ENCODE measurements at places on chromosomes 5 and 9.

GRCh38 chr5:111976705-111977435 lies 219.9 kb upstream of the NREP start:
- H3K27ac ChIP-seq = no peak overlapping the region
- no peak for DNase-seq
- no peak overlapping the region for H3K4me3 ChIP-seq
- H3K4me1 ChIP-seq = no peaks in the 10 kb centered on the region
- H3K27me3 ChIP-seq = no peaks in the 10 kb centered on the region
- no peaks in the 10 kb centered on the region for H3K36me3 ChIP-seq

GRCh38 chr5:3622961-3623360 lies 27.3 kb downstream of the IRX1 start:
- no peak overlapping the region for H3K27ac ChIP-seq
- no peaks in the 10 kb centered on the region for H3K36me3 ChIP-seq
- no peak overlapping the region for H3K4me3 ChIP-seq
- H3K4me1 ChIP-seq = no peaks in the 10 kb centered on the region
- H3K27me3 ChIP-seq = no peaks in the 10 kb centered on the region

DNA sequence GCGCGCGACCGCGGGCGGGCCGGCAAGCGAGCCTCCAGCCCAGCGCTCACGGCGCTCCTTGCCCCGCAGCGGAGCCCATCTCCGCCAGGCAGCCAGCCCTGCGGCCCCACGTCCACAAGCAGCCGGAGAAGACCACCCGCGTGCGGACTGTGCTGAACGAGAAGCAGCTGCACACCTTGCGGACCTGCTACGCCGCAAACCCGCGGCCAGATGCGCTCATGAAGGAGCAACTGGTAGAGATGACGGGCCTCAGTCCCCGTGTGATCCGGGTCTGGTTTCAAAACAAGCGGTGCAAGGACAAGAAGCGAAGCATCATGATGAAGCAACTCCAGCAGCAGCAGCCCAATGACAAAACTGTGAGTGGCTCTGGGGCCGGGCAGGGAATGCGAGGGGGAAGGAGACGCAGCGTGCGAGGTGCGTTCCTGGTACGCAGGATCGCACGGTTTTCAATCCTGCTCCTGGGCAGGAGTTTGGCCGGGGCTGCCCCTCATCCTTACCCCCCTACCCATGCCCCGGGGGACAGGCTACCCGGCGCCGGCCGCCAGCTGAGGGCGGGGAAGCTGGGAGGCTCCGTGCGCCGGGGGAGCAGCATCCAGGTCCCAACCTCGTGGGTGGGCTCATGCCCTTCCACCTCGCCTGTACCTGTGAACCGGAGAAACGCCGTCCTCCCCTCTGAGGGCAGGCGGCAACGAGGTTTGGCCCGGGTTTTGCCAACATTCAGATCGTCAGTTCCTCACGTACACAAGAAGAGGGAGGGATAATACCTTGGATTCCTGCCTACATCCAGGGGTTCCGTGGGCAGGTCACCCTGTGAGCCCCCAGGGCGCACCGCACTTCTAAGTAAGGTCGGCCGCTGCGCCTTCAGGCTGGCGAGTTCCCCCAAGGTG lies 6.6 kb downstream of the ISL1 start:
- no peaks in the 10 kb centered on the region for H3K4me1 ChIP-seq
- no peak overlapping the region for H3K27ac ChIP-seq
- H3K4me3 ChIP-seq = no peak overlapping the region
- no peak for DNase-seq
- H3K27me3 ChIP-seq = peaks cover 23% of the 10 kb centered on the region

- peaks cover 15% of the 10 kb centered on the region for H3K4me1 ChIP-seq
- no peak overlapping the region for H3K4me3 ChIP-seq
- H3K36me3 ChIP-seq = no peaks in the 10 kb centered on the region
- DNase-seq = no peak
- no peak overlapping the region for H3K27ac ChIP-seq
- H3K27me3 ChIP-seq = peaks cover 4% of the 10 kb centered on the region
Measured at GRCh38 chr9:35669331-35670145, 4.2 kb upstream of the CA9 start.

DNA sequence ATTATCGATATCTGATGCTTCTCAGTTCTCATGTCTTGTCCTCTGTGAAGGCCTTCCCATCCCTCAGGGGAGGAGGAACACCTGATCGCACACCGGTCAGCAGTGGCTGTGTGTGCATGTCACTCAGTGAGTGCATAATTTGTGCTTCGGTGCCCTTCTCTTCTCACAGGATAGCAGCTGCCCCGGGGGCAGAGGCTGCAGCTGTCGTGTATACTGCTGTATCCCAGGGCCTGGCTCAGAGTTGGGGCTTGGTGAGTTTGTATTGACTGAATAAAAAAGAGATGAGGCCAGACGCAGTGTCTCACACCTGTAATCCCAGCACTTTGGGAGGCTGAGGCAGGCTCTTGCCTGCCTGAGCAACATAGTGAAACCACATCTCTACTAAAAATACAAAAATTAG lies 49.7 kb upstream of the NCS1 start:
- H3K27ac ChIP-seq = no peak overlapping the region
- no peak overlapping the region for H3K4me3 ChIP-seq
- H3K4me1 ChIP-seq = peaks cover 8% of the 10 kb centered on the region
- H3K27me3 ChIP-seq = no peaks in the 10 kb centered on the region

DNA sequence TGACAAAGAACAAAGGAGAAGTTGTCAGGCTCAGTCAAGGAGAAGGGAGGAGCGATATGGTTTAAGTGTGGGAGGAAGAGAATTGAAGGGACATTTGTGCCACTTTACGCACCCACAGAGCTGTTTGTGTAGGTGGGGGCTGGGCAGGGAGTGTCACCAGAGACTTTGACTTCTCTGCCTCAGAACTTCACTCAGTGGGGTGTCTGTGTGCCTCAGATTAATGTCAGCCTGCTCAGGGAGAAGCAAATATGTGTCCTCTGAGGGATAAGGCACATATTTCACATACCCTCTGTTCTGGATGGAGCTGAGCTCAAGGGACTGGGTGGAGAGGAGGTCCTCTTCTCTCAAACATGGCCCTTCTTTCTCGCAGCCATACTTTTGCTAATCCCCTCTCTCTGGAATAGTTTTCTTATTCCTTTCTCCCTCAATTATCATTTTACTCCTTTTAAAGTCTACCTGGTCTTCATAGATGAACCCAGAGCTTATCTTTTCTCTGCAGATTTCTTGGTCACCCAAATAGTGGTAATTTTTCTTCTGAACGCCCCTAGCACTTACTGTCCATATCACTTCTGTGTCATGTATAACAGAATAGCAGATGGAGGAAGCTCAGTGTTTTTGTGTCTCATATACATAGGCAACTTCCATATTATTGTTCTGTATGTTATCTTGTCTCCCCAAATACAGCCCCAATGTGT lies 77.0 kb downstream of the IQGAP2 start:
- H3K27me3 ChIP-seq = no peaks in the 10 kb centered on the region
- no peak for DNase-seq
- no peak overlapping the region for H3K27ac ChIP-seq
- no peak overlapping the region for H3K4me3 ChIP-seq
- H3K4me1 ChIP-seq = peaks cover 14% of the 10 kb centered on the region
- H3K36me3 ChIP-seq = peaks cover 12% of the 10 kb centered on the region

- no peaks in the 10 kb centered on the region for H3K4me1 ChIP-seq
- H3K27ac ChIP-seq = no peak overlapping the region
- DNase-seq = no peak
- no peaks in the 10 kb centered on the region for H3K36me3 ChIP-seq
- H3K27me3 ChIP-seq = no peaks in the 10 kb centered on the region
- H3K4me3 ChIP-seq = no peak overlapping the region
Measured at GRCh38 chr9:24931894-24932293, 386.2 kb upstream of the IZUMO3 start.

DNA sequence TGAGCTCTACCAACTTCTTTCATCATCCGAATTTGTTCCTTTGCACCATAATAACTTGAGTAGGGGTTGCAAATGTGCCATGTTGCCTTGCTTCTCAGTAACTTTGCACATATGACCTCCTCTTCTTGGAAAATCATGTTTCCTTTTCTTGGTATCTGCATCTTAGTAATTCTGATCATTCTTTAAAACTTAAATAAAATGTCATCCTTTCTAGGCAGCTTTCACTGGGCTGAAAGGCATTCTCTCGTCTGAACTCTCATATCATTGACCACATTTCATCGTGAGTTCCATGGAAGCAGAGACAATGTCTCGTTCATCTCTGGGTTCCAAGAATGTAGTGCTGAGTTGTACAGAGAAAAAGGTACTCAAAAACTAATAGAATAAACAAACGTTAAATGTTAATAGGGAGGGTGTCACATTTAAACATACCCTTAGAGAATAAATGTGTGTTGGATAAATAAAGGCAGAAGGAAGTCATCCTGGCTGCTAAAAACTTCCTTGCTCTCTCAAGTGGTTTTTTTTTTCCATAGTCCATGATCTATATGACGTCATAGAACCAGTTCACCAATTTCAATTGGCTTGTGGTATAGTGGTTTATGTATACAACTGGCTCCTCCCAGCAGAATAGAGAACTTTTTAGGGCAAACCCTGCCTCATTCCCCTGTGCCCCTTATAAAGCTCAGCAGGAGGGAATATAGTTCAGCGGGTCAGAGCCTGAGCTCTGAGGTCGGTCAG lies 218.1 kb upstream of the TRIM32 start:
- no peak for DNase-seq
- no peak overlapping the region for H3K4me3 ChIP-seq
- H3K36me3 ChIP-seq = no peaks in the 10 kb centered on the region
- no peaks in the 10 kb centered on the region for H3K4me1 ChIP-seq

- no peaks in the 10 kb centered on the region for H3K36me3 ChIP-seq
- H3K4me3 ChIP-seq = no peak overlapping the region
- no peaks in the 10 kb centered on the region for H3K4me1 ChIP-seq
- no peak overlapping the region for H3K27ac ChIP-seq
- DNase-seq = no peak
Measured at GRCh38 chr5:123827811-123828210, 315.8 kb downstream of the CSNK1G3 start.

GRCh38 chr5:62212648-62213047 lies 93.4 kb upstream of the KIF2A start:
- no peak overlapping the region for H3K4me3 ChIP-seq
- H3K27me3 ChIP-seq = peaks cover 16% of the 10 kb centered on the region
- no peak for DNase-seq
- no peak overlapping the region for H3K27ac ChIP-seq
- H3K4me1 ChIP-seq = no peaks in the 10 kb centered on the region

DNA sequence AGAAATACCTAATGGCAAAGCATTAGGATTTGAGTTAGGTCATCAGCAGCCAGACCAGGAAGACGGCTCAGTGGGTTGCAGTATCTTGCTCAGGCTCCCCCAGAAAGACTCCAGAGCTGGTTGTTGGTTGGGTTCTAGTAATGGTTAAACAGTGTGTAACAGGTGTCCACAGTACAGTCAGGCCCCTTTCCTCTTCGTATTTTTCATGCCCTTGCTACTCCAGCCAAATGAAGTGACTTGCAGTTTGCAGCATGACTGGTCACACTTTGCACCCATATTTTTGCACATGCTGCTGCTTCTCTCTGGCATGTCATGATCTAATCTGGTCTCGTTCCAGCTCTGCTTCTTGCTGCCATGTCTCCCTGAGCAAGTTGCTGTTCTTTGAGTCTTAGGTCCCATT lies 60.6 kb upstream of the TRPC7 start:
- H3K4me3 ChIP-seq = no peak overlapping the region
- H3K27ac ChIP-seq = no peak overlapping the region
- H3K27me3 ChIP-seq = no peaks in the 10 kb centered on the region
- H3K4me1 ChIP-seq = no peaks in the 10 kb centered on the region

DNA sequence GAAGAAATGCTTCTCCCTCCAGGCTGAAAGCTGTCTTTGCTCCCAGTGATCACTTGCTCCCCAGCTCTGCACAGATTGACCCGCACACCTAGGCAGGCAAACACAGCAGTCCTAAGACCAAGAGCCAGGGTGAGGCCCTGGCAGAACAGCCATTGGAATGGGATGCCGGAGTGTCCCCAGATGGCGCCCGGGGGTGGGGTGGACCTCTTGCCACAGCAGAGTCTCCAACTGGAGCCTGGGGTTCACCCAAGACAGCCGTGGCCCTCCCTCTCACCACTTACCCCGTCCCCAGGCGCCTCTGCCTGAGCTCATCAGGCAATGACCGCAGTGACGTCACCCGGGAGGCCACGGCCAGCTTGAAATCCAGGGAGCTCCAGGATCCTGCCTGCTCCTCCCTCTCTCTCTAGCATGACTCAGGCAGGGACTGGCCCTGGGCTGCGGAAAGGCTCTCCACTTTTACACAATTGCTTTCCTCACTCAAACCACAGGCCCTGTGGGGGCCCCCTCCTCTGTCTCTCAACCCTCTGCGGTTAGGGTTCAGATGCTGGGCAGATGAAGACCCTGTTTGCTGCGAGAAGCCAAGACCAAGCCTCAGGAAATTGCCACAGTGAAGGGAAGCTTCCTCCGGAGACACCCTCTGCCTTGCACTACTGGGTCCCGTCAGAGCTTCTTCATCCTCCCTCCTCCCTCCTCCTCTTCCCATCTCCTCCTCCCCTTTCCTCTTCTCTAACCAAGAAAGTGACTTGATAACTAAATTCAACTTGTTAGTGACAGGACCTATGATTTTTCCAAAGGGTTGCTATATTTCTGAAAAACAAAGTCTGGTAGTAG lies 24.3 kb upstream of the PTGES start:
- DNase-seq = no peak
- no peak overlapping the region for H3K27ac ChIP-seq
- H3K27me3 ChIP-seq = no peaks in the 10 kb centered on the region
- H3K4me3 ChIP-seq = no peak overlapping the region

DNA sequence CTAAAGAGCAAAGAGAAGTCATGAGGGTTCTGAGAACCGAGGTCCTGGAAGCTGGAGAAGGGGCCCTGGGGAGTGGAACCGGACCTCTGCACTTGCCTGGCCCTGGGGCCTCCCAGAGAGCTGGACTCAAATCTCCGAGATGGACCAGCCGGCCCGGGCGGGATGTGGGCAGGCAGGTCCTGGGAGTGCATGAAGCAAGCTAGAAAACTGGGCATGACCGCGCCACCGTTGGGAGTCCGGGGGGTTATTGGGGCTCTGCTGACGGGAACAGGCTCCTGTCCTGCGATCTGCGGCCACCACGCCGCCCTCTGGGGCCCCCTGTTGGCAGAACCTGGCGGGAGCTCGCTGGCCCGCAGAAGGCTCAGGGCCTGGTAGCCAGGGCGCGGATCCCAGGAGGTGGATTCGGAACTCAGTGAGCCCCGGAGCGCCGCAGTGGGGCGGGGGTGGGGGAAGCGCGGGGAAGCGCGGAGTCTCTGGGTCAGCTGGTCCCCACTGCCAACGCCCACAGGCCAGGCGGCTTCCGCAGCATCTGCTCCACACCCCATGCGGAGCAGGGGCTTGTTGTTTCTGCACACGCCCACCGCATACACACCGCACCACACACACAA lies 150.6 kb downstream of the ERCC6L2 start:
- H3K27ac ChIP-seq = no peak overlapping the region
- H3K36me3 ChIP-seq = no peaks in the 10 kb centered on the region
- no peak overlapping the region for H3K4me3 ChIP-seq
- peaks cover 26% of the 10 kb centered on the region for H3K27me3 ChIP-seq

GRCh38 chr9:69637817-69638200 lies 34.4 kb downstream of the APBA1 start:
- no peak overlapping the region for H3K4me3 ChIP-seq
- no peaks in the 10 kb centered on the region for H3K27me3 ChIP-seq
- no peaks in the 10 kb centered on the region for H3K4me1 ChIP-seq
- DNase-seq = no peak
- H3K36me3 ChIP-seq = no peaks in the 10 kb centered on the region
- no peak overlapping the region for H3K27ac ChIP-seq

GRCh38 chr9:96514108-96514799 lies 64.3 kb downstream of the HABP4 start:
- H3K4me3 ChIP-seq = no peak overlapping the region
- DNase-seq = no peak
- peaks cover 13% of the 10 kb centered on the region for H3K36me3 ChIP-seq
- H3K27ac ChIP-seq = no peak overlapping the region
- no peaks in the 10 kb centered on the region for H3K4me1 ChIP-seq
- H3K27me3 ChIP-seq = no peaks in the 10 kb centered on the region

- no peaks in the 10 kb centered on the region for H3K27me3 ChIP-seq
- H3K4me1 ChIP-seq = no peaks in the 10 kb centered on the region
- DNase-seq = no peak
Measured at GRCh38 chr5:26192486-26192885, 845.9 kb downstream of the CDH9 start.
